Memory B cell (primary cell): ENCODE measurements at places on chromosomes 1 and 21.

DNA sequence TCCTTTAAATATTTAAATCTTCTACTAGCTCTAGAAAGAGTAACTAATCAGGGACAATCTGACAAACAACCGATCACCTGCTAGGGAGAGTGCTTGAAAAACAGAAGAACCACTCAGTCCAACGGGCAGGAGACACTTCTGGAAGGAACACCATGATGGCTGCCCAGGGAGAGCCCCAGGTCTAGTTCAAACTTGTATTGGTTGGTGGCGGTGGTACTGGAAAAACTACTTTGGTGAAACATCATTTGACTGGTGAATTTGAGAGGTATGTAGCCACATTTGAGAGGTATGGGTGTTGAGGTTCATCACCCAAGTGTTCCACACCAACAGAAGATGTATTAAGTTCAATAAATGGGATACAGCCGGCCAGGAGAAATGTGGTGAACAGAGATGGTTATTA, 4.8 kb upstream of the WDR47 start:
- DNase-seq, result no peak

DNA sequence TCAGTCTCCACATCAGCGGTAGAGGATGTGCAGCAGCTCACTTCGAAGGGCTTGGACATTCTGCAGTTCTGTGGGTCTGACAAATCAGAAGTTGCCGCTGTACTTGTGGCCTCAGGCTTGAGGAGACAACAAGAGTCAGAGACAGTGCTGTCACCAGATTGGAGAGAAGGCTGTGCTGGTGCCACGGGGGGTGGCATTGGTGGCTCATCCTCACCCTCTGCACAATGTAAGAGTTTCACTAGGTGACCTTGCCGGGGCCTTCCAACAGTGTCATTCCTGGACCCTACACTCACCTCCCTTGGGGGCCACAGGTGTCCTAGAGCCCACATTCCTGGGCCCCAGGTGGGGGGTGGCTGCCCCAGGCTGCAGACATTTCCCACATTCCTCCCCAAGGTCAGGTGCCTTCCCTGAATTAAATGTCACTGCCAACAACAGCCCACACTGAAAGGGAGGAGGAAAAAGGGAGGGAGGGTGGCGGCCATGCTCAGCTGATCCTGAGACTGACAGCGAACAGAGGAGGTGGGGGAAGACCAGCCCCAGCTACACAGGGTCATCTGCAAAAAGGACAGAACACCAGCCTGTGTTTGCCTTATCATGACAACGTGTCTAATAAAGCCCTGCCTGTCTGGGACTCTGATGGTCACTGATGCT, 46.4 kb downstream of the TMCC2 start:
- no peak for DNase-seq

DNA sequence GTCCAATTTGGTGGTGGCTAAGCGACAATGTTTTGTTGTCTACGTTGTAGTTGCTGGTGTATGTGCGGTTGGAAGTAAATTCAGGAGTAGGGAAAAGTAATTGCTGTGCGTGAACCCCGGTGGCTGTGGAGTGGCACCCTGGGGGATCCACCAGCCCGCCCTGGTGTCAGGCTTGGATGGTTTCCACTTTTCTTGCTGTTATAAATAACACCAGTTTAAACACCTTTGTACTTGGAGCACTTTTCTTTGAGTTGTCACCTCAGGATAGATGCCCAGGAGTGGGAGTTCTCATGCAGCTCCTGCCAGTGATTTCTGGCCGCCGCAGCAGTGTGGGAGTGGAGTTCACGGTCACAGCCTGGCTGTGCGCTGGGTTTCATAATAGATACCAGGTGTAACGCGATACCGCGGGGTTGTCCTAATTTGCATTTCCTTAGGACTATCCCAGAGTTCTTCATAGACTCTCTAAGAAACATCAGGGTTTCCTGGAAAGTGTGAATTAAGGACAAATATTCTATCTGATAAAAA, 12.8 kb upstream of the TMEM200B start:
- DNase-seq, result no peak

GRCh38 chr1:77273891-77274290, 7.9 kb upstream of the AK5 start:
- DNase-seq, result no peak

- DNase-seq, result no peak
Measured at GRCh38 chr1:30108186-30108585, 615.2 kb downstream of the MATN1 start.

DNA sequence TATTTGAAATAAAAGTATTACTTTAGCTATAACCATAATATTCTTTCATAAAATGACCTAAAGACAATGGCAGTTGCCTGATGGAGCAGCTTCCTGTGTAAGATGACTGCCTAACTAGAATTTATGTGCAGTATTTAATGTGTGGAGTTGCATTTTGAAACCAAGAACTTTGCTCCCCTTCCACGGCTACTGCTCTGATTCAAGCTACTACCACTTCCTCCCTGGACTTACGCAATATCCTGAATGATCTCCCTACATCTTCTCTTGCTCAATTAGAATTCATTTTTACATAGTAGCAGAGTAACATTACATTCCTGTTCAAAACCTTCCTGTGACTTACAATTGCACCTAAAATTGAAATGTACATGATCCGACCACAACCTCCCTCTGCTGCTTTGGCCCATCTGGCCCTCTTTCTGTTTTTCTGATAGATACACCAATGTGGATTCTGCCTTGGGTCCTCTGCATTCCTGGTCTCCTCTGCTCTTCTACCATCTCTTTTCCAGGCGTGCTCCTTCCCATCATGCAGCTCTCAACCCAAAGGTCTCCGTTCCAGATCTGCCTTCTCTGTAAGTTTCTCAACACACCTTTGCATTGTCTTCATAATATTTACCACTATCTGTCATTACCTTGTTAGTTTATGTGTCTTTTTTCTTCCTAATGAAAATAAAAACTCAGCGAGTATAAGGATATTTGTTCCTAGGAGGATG, 47.4 kb upstream of the USP25 start:
- no peak for DNase-seq

DNA sequence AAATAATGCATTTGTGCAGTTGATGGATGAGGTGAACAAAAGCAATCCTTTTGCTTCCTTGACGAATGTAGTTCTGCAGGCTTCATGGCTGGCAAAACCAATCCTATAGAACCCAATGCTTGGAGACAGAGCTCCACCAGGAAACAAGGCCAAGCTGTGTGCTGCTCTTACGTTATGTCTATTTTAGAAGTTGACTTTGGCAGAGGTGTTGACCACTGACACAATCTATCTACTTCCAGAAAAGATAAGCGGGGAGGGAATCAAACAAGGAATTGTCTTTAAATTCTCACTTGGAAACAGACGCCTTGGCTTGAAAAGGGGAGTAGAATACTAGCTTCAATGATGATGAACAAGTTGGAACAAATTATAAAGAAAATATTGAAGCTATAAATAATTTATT, 211.2 kb downstream of the SETD4 start:
- no peak for DNase-seq

- no peak for DNase-seq
Measured at GRCh38 chr1:24806588-24806987, 61.3 kb downstream of the CLIC4 start.

- DNase-seq, result no peak
Measured at GRCh38 chr1:56495538-56495937, 83.8 kb downstream of the PLPP3 start.

- DNase-seq, result no peak
Measured at GRCh38 chr1:246748867-246749266, 24.7 kb downstream of the SCCPDH start.

GRCh38 chr1:203744075-203744972, 20.7 kb upstream of the LAX1 start:
- peak; percentile 10 for DNase-seq

- DNase-seq, result no peak
Measured at GRCh38 chr1:27503844-27504587, 14.0 kb upstream of the WASF2 start.

DNA sequence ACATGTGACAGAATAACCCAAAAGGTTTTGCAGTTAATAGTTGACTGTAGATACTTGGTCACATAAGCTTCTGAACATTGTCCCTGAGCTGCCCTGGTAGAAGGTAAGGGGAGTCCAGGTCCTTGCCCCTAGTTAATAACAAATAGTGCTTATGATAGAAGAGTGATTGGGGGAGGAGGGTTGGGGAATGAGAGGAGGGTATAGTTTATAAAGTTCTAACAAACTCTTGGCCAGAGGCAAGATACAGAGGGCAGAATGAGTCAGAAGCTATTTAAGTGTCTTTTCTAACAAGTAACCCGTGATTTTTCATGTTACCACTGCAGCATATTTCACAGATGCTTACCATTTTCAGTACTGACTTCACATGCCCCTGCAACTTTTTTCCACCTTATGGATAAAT, 26.7 kb upstream of the MYOCOS start:
- no peak for DNase-seq

- DNase-seq, result no peak
Measured at GRCh38 chr1:228145463-228146416, 4.0 kb upstream of the GJC2 start.

GRCh38 chr1:7688659-7689058, 82.4 kb upstream of the VAMP3 start:
- no peak for DNase-seq

GRCh38 chr1:207059881-207060280, 6.8 kb downstream of the PFKFB2 start:
- no peak for DNase-seq

- peak; percentile 11 for DNase-seq
Measured at GRCh38 chr1:89941110-89941766, 53.7 kb upstream of the ZNF326 start.

DNA sequence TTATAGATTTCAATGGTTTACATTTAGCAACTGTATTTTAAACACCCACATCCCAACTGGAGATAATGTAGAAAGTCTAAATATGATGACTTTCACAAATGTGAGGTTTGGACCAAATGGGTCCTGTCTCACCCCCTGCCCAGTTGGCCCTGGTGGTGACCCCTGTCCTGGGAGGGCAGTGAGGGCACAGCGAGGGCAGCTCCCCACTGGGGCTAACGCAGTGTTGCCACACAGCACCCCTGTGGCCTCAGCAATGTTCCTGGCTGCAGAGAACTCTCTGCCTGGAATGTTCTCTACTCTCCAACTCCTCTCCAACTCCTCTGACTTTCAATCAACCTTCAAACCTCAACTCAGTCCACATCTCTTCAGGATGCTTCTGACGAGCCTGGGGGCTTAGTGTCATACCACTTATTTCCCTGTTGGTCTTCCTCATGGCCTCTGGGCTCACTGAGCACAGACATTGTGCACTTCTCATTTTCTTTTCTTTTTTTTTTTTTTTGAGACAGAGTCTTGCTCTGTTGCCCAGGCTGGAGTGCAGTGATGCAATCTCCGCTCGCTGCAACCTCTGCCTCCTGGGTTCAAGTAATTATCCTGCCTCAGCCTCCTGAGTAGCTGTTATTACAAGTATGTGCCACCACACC, 25.8 kb downstream of the KCNA10 start:
- DNase-seq, result no peak

GRCh38 chr1:231188072-231188471, 26.2 kb downstream of the TRIM67 start:
- no peak for DNase-seq

DNA sequence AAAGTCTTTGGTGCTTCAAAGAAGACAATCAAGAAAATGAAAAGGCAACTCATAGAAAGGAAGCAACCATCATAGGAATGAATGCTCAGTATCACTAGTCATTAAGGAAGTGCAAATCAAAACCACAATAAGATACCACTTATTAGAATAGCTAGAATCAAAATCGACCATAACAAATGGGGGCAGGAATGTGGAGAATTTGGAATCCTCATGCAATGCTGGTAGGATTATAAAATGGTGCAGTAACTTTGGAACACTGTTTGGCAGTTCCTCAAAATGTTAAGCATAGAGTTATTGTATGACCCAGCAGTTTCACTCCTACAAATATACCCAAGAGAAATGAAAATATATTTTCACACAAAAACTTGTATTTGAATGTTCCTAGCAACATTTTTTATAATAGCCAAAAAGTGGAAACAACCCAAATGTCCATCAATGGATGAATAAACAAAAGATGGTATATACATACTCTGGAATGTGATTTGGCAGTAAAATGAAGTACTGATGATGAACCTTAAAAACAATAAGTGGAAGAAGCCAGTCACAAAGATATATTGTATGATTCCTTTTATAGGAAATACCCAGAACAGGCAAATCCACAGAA, 105.6 kb downstream of the MIS18A start:
- DNase-seq, result no peak

GRCh38 chr1:222058249-222058648, 316.4 kb upstream of the DUSP10 start:
- no peak for DNase-seq

DNA sequence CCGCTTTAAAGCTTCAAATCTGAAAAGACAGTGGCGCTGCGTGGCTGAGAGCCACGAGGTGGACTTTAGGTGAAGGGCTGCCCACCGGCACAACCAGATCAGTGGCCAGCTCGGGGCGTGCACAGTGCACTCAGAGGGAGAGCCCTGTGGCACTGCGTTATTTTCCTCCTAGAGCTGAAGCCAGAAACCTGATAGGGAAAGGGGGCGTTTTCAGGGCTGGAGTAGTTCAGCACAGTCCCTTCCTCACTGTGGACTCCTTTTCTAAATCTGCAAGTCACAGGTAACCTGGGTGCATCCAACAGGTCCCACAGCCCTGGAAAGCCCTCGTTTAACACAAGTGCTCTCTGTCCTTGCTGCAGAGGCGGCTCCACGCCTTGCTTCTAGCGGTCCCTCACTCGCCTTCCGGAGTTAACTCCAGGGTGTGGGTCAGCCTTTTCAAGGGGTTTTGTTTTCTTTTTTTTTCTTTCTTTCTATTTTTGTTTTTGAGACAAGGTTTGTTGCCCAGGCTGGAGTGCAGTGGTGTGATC, 81.2 kb downstream of the GALNT2 start:
- DNase-seq, result no peak

- no peak for DNase-seq
Measured at GRCh38 chr21:30447056-30447455, 7.0 kb downstream of the KRTAP15-1 start.

- DNase-seq, result no peak
Measured at GRCh38 chr1:24586119-24586518, 30.2 kb downstream of the NCMAP start.

DNA sequence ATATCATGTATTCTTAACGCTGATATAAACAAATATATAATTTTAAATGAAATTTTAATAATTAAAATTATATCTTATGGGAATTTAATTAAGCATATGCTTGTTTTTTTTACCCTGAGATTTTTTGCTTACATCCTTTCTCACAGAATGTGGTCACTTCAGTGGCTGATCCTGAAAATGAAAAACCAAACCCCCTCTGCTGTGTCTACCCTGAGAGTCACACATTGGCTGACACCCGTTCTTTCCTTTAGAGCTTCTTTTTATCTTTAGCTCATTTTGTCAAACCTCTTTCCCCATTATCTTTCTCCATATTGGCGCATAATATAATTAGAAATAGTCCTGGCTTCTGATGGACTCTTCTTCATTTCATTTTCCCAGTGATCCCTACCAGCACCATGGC, 10.8 kb upstream of the CACYBP start:
- DNase-seq, result no peak
